T follicular helper cell (primary cell): ENCODE measurements at places on chromosomes 1 and 21.

GRCh38 chr1:103156966-103157365 lies 48.6 kb upstream of the COL11A1 start:
- no peak for DNase-seq

- DNase-seq: no peak
Observed at GRCh38 chr21:29318354-29318753, 19.6 kb downstream of the BACH1 start.

GRCh38 chr1:47483651-47484050 lies 45.8 kb downstream of the FOXD2 start:
- DNase-seq: no peak

- no peak for DNase-seq
Observed at GRCh38 chr1:26570287-26570686, 40.7 kb downstream of the RPS6KA1 start.

GRCh38 chr1:56921479-56921878 lies 44.3 kb downstream of the C8B start:
- DNase-seq: no peak

DNA sequence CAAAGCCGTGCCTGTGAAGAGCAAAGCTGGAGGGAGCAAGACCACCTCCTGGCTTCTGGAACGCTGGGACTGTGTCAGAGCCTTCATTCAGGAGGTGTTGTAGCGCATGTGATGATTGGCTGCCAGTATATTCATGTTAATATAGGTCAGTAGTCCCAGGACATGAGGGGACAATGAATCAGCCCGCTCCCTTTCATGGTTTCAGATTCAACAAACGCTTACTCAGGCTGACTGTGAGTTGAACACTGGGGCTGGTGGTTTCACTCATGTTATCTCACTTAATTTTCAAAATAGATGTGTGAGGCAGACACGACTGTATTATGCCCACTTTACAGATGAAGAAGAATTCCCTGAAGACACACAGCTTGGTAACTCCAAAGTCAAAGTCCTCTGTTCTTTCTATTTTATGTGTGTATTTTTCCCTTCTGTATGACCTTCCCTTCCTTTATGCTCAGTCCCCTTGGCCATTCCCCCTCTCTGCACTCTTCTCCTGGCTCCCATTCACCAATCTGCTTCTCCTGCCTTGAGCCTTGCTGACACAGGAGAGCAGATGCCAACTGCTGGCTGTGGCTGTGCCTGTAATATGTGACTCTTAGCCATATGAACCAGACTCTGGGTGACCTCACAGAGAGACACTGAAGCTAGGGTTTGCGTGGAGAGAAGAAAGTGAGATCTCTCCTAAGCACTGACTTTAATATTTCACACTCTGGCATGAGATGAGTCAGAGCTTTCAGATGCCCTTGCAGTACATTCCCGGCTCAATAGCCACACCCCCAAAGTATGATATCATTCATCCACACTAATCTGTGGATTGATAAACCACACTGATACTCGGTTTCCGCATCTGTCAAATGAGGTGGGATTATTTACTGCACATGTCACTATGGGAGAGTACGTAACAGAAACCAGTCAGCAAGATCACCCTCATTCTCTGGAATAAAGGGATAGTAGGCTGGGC lies 31.4 kb upstream of the KIRREL1 start:
- no peak for DNase-seq

DNA sequence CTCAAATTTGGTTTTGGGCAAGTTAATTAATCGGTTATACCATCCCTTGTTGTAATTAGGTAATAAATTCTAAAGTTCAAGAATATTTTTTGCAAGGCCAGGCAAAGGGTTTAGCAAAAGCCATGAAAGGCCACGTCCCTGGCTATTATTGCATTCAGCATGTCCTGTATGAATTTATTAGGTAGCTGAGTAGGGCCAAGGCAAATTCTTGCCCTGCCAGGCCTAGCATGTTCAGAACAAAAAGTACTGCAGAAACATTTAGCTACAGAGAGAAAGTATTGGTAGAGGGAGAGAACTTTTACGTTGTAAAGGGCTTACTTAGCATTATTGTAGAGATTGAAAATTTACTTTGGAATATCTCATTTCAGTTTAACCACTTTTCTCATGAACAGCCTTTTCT lies 94.4 kb downstream of the PATJ start:
- no peak for DNase-seq

GRCh38 chr1:171188388-171189266 lies 3.5 kb downstream of the FMO2 start:
- no peak for DNase-seq

DNA sequence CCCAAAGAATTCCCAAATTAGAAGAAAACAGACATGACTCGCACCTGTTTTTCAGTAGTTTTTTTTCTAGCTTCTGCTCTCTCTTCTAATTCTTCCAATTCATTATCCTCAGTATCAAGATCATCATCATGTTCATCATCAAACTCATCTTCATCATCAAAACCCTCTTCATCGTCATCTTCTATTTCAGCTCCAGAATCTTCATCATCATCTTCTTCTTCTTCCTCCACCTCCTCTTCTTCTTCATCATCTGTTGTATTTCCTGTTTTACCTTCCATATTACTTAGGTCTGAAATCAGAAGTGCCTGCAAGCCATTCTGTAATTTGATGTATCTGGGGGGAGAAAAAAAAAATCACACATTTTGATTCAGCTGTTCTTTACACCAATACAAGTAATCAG lies 38.3 kb downstream of the NRDC start:
- DNase-seq: no peak

GRCh38 chr1:246923482-246923881 lies 8.3 kb downstream of the AHCTF1 start:
- no peak for DNase-seq

DNA sequence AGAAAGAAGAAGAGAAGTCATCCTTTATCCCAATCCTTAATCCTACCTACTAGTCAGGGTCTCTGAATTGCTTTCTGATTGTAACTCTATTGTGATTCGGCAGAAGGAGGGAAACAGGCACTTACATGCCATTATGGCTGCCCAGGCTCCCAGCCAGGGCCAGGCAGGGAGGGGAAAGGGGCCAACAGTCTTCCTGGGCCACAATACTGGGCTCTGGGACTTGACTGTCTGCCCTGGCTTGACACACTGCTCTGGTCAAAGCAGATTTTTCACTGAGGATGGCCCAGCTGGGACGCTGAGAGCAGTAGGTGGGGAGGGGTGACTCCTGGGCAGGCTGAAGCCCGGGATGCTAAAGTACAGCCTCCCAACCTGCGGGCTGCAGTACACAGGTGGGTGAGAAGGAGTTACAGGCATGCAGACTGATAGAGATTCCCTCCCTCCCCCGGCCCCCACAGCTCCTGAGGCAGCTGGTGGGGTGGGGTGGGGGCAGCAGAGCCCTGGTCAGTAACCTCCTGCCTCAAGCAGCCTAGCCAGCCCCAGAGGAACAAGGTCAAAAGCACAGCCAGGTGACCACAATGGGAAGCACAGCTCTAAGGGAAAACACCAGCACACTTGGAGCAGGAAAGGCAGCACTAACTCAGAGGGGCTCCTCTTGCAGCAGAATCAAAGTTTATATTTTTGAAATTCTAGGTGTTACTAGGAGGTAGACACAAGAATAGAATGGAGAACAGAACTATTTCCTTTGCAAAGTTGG lies 25.3 kb downstream of the KCND3 start:
- no peak for DNase-seq
